ENCODE measurements at places on chromosomes 7 and 10.

DNA sequence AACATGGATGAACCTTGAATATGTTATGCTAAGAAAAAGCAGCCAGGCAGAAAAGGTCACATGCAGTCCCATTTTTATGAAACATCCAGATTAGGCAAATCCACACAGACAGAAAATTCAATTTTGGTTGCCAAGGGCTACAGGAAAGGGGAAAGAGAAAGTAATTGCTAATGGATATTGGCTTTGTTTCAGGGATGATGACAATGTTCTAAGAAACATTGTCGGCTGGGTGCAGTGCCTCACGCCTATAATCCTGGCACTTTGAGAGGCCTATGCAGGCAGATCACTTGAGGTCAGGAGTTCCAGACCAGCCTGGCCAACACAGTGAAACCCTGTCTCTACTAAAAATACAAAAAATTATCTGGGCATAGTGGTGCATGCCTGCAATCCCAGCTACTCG, 23.0 kb downstream of the ZNF33B start:
- DNase-seq: no peak

GRCh38 chr10:69513617-69514016, 59.6 kb downstream of the NEUROG3 start:
- no peak for DNase-seq

DNA sequence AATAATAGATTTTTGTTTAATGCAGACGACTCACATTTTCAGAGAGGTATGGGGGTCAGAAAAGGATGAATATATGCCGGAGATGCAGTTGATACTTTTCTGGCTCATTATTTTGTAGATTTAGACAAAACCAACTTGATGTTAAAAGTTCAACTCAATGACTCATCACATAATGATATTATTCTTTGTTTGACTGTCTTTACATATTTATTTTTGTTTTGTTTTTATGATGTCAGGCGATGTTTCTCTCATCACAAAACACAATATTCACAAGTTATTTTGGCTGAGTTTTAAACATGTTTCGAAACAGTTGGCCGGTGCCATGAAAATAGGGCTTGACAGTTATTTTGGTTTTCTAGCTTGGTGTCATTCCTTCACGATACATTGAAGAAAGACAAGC, 1.3 kb downstream of the GJD4 start:
- DNase-seq: no peak

GRCh38 chr10:52644373-52645186, 128.0 kb downstream of the MBL2 start:
- no peak for DNase-seq

- no peak for DNase-seq
Measured at GRCh38 chr7:157494506-157495176, 157.8 kb downstream of the DNAJB6 start.

GRCh38 chr10:32054094-32054493, 2.1 kb downstream of the KIF5B start:
- no peak for DNase-seq

Measured in stimulated activated CD8-positive, alpha-beta memory T cell treated with anti-CD3 and anti-CD28 coated beads, Interleukin-4, amount 100 ng/mL, for 1 hour (primary cell).